CD4-positive, alpha-beta memory T cell (primary cell): ENCODE measurements at places on chromosomes 1 and 21. TPM values are rescaled to one million over a fixed set of nuclear protein-coding genes. Genes with fewer than 3 reads are reported as not detected.

PDZK1IP1 gene
- not detected for polyA plus RNA-seq

IBA57 gene
- 1.3 TPM for polyA plus RNA-seq

CNKSR1 gene
- polyA plus RNA-seq = 1.1 TPM

TSSK3 gene
- not detected for polyA plus RNA-seq

GUCA2A gene
- not detected for polyA plus RNA-seq

RGS4 gene
- polyA plus RNA-seq = not detected

OLFM3 gene
- polyA plus RNA-seq = not detected

CELA3A gene
- polyA plus RNA-seq = not detected

S100A1 gene
- not detected for polyA plus RNA-seq

RNU1-1 gene
- not detected for polyA plus RNA-seq

ZBED6 gene
- polyA plus RNA-seq = 0.40 TPM

TNFRSF4 gene
- polyA plus RNA-seq = 63.2 TPM

KRTAP10-11 gene
- not detected for polyA plus RNA-seq

OR2T29 gene
- polyA plus RNA-seq = not detected

KRTAP20-3 gene
- polyA plus RNA-seq = not detected
